Ammon's horn (tissue), 1 donor: ENCODE measurements at places on chromosomes 11 and 22.
A peak's percentile ranks its signal among the peaks of the same experiment; 100 is the strongest.

DNA sequence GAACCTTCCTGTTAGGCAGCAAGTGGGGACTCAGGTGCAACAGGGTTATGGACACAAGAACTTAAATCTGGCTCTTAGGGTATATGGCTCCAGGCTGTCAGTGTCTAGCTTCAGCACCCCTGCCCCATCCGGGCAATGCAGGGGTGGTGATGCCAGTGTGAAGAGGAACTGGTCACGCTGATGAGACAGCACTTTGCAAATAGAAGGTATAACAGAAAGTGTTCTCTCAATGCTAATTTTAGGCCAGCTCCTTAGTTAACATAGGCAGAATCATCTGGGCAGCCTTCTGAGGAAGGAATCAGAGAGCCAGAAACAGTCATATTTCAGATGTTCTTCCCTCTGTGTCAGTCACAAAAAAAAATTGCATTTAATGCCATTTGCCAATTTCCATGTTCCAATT, 41.2 kb downstream of the SYT9 start:
- no peak for DNase-seq

DNA sequence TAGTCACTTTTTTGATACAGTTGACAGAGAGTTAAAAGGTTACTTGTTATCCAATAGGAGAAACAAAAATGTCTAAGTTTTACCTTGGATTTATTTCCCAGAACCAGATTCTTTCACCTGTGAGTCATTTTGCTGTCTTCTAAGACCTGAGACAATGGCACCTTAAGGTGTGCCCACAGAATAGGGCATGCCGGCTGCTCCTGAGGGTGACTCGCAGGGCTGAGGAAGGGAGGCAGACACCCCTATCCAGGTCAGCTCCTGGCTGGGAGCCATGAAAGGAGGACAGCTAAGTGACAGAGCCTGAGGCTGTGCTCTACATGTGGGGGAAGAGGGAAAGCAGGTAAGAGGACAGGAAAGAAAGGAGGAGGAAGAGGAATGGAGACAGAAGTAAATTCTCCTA, 67.8 kb downstream of the RASSF10 start:
- DNase-seq, result no peak

DNA sequence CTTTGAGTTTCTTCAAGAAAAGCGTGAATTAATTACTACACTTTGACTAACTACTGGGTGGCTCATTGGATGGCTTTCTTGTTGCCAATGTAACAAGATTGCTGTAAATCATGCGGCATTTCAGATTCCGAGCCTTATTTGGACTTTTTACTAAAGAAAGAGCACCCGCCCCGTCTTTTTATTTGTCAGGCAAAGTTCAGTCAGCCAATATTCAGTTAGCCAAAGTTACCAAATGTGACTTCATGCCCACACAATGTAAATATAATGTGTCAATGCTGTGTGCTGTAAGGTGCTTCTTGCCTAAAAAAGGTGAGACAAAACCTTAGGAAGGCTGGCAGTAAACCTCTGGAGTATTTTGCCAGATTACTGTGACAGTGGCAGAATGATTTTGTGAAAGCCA, 14.8 kb downstream of the FLI1 start:
- no peak for DNase-seq

DNA sequence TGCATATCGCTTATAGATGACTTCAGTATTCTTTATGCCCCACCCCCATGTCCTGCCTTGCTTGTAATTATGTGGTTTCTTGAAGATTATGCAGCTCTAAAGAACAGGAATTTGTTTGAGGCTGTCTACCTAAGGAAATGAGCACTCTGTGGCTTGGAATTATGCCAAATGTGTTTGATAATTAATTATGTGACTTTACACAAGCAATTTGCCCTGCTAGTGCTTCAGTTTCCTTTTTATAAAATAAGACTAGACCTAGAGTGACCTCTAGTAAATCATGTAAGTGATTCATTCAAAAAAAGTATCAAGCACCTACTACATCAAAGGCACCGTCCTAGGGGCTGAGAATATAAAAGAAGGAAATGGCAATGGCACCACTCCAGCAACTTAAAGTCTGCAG, 491.5 kb upstream of the KIRREL3 start:
- no peak for DNase-seq

- DNase-seq, result peak; percentile 80
Observed at GRCh38 chr11:118757876-118758399, 33.0 kb downstream of the DDX6 start.

GRCh38 chr11:56841210-56841810, 92.8 kb upstream of the OR9G4 start:
- peak; percentile 79 for DNase-seq

DNA sequence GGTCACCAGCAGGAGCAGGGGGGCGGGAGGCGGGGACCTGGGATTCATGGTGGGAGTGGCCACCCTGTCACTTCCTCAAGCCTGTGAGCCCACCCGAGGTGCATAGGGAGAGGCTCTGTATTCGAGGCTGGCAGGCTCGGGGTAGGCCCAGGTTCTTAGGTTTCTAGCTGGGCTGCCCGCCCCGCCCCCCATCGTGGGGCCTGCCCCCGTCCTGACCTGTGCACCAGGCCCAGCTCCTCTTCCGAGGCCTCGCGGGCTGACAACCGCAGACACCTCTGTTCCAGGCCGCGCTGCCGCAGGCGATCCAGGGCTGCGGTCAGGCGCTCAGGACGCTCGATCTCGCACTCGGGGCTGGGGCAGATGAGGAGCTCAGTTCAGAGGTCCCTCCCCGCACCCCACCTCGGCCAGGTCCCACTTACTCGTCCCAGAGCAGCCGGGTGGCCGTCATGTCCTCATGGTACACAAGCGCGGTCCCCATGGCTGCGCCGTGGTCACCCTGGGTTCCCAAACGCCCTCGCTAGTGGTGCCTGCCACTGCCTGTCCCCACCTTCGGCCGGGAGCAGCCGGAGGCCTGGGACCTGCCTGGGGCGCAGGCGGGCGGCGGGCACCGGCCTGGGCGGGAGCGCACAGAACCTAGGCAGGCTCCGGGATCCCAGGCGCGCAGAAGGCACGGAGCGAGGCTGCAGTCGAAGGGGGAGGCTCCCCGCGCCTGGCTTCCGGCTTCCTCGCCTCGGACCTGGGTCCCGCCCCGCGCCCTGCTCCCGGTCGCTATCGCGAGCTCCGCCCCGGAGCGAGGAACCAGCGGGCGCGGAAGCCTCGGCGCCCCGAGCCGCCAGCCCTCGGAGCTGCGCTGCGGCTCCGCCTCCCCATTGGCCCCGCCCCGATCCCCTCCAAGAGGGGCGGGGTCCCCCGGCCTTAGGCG, at the start of gene HDAC10:
HDAC10 (minus strand) TSS at position 711 of the 922 bp plus-strand sequence; CDS start at position 478, 233 bp downstream.
- DNase-seq, result no peak

GRCh38 chr11:78548911-78549590, 25.6 kb downstream of the NARS2 start:
- DNase-seq, result no peak

DNA sequence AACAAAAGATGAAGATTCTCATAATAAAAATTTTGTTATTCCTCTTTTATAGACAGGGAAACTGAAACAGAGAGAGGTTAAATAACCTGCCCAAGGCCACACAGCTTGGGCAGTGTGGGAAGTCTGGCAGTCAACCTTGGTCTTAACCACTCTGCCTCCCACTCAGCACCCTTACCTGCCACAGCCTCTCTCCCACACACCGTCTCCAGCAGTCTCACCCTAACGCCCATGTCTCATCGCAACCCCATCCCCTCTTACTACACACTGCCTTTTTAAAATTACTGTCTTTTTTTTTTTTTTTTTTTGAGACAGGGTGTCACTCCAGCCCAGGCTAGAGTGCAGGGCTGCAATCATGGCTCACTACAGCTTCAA, 25.0 kb downstream of the ARRB1 start:
- no peak for DNase-seq

- DNase-seq, result no peak
Observed at GRCh38 chr22:35484651-35485556, 55.7 kb upstream of the RASD2 start.

GRCh38 chr11:75313513-75314272, 37.8 kb downstream of the ARRB1 start:
- DNase-seq, result peak; percentile 70

- DNase-seq, result no peak
Observed at GRCh38 chr11:24683583-24683982, 186.7 kb downstream of the LUZP2 start.

DNA sequence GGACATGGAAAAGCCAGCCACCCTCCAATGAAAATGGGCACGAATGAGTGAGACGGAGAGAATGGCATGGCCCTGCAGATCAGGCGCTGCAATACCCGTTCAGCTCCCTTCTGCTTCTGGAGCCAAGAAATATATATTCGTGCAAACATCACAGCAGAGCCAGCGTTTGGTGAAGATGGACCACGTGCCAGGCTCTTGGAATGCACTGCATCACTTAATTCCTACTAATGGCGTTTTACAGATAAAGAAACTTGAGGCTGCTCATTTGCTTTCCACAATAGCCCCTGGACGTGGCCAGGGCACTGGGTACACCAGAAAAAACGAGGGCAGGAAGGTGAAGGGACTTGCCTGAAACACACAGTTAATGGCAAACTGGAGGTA, 1.6 kb upstream of the FXYD2 start:
- no peak for DNase-seq

- no peak for DNase-seq
Observed at GRCh38 chr22:43365715-43366440, 22.7 kb upstream of the SCUBE1 start.

- no peak for DNase-seq
Observed at GRCh38 chr11:102266099-102266498, 51.2 kb upstream of the BIRC3 start.
